ENCODE measurements at places on chromosomes 2 and 18. TPM values are rescaled to one million over a fixed set of nuclear protein-coding genes. Genes with fewer than 3 reads are reported as not detected.

The CD28 gene
- not detected for total RNA-seq

The DNAJC27 gene
- 1.1 TPM for total RNA-seq

The TEKT4 gene
- total RNA-seq: not detected

The SLC38A11 gene
- total RNA-seq: 0.09 TPM

The TPO gene
- not detected for total RNA-seq

The STK25 gene
- total RNA-seq: 196 TPM

The ABCB11 gene
- not detected for total RNA-seq

The HOXD8 gene
- 22.0 TPM for total RNA-seq

The UGT1A10 gene
- total RNA-seq: not detected

The CNDP1 gene
- not detected for total RNA-seq

The CCDC102B gene
- total RNA-seq: not detected

The POTEE gene
- 0.67 TPM for total RNA-seq

The RGPD8 gene
- 0.81 TPM for total RNA-seq

The CXXC1 gene
- 33.9 TPM for total RNA-seq

The RESP18 gene
- not detected for total RNA-seq

The CTLA4 gene
- not detected for total RNA-seq

The TMEM18 gene
- total RNA-seq: 31.9 TPM

The MEP1B gene
- 0.17 TPM for total RNA-seq

The PIEZO2 gene
- 2.8 TPM for total RNA-seq

The ITGA6 gene
- total RNA-seq: 18.9 TPM

The ZC3H6 gene
- 8.6 TPM for total RNA-seq

The NOL4 gene
- total RNA-seq: not detected

The SPP2 gene
- not detected for total RNA-seq

The TMEM247 gene
- not detected for total RNA-seq
